ENCODE measurements at places on chromosomes 1 and 21. TPM values are rescaled to one million over a fixed set of nuclear protein-coding genes. Genes with fewer than 3 reads are reported as not detected.
A peak's percentile ranks its signal among the peaks of the same experiment; 100 is the strongest.

DNA sequence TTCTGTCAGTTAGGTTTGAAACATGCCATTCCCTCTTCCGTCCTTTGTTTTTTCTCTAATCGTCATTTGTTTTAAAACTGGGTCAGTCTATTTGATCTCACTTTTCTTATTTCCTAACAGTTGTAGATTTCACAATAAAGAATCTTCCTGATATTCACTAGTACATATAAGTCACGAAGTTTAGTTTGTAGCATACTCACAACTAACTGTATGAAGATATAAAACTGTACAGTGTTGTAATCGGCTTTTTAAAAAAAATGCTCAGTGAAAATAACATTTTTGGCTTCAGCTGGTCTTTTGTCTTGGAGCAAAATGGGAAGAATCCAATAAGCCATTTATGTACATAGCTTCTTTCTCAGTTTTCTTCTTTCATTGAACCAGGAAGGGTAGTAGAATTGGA lies 78.3 kb downstream of the NCAM2 start:
- DNase-seq = no peak
- H3K27ac ChIP-seq = no peak overlapping the region
- H3K27me3 ChIP-seq = no peaks in the 10 kb centered on the region
- H3K4me1 ChIP-seq = no peaks in the 10 kb centered on the region
- no peaks in the 10 kb centered on the region for H3K36me3 ChIP-seq
- H3K4me3 ChIP-seq = no peak overlapping the region

Gene TCHHL1
- not detected for total RNA-seq

GRCh38 chr21:43818685-43819084 lies 29.3 kb downstream of the RRP1 start:
- no peaks in the 10 kb centered on the region for H3K4me1 ChIP-seq
- no peaks in the 10 kb centered on the region for H3K27me3 ChIP-seq
- no peak overlapping the region for H3K4me3 ChIP-seq

GRCh38 chr1:97923811-97924210 lies 3.0 kb upstream of the DPYD start:
- no peaks in the 10 kb centered on the region for H3K27me3 ChIP-seq
- no peak overlapping the region for H3K4me3 ChIP-seq
- H3K27ac ChIP-seq = no peak overlapping the region
- no peaks in the 10 kb centered on the region for H3K36me3 ChIP-seq
- peaks cover 8% of the 10 kb centered on the region for H3K4me1 ChIP-seq
- no peak for DNase-seq

Gene CFAP410
- total RNA-seq = 10.1 TPM

DNA sequence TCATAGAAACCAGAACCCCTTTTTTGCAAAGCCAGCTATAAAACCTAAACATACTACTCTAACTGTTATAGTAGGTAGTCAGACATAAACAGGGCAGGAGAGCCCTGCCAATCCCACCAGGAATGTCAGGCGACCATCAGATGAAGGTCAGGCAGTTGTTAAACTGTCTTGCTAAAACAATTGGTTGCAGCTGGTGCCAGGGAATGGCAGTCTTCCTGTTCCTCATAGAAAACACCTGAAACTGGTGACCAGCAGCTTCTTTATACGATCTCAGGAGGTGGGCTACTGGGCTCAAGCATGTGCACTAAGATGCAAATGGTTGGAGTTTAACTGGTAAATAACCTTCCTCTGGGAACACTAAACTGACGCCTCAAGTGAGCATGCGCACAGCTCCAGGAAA lies 224.1 kb downstream of the COL11A1 start:
- no peaks in the 10 kb centered on the region for H3K27me3 ChIP-seq
- DNase-seq = no peak

DNA sequence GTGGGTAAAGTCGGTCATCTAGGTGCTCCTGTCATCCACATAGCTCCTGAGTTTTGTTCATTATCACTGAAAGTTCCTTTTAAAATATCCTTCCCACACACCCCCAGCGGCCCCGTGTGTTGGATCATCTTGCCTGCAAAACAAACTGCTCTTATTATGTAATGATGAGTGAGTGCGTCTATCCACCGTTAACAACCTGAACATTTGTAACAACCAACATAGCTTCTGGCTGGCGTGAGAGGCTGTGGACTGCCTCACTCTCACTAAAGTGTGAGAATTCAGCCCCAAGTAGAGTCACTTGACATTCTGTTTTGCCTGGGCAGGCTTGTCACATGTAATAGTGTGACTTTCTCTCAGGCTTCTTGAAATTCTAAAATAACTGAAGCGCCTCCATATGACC lies 14.5 kb upstream of the KCNA2 start:
- H3K36me3 ChIP-seq = no peaks in the 10 kb centered on the region
- no peak overlapping the region for H3K4me3 ChIP-seq
- H3K27me3 ChIP-seq = peaks cover 17% of the 10 kb centered on the region
- H3K4me1 ChIP-seq = peaks cover 3% of the 10 kb centered on the region

GRCh38 chr1:214638459-214638807 lies 35.4 kb downstream of the CENPF start:
- no peak overlapping the region for H3K27ac ChIP-seq
- DNase-seq = no peak
- H3K4me1 ChIP-seq = peaks cover 9% of the 10 kb centered on the region

DNA sequence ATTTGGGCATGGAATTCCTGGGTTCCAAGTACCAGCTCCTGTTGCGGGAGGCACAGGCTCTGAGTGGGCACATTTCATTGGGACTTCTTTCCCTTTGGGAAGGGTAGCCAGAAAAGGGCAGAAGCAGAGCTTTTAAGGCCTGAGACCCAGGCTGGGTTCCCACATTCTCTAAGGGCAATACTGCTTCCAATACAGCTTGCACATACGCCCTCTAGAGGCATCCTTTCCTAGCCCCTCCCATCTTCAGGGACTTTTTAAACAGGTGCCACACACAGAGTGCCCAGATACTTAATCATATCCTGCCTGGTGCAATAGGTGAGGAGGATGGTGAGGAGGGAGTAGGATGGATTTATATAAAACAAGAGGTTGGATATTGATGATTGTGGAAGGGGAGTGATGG lies 5.7 kb downstream of the GPR88 start:
- DNase-seq = no peak
- H3K36me3 ChIP-seq = no peaks in the 10 kb centered on the region
- no peak overlapping the region for H3K27ac ChIP-seq
- H3K4me1 ChIP-seq = peaks cover 8% of the 10 kb centered on the region

- H3K27me3 ChIP-seq = no peaks in the 10 kb centered on the region
- DNase-seq = no peak
- H3K4me1 ChIP-seq = no peaks in the 10 kb centered on the region
- no peaks in the 10 kb centered on the region for H3K36me3 ChIP-seq
- H3K27ac ChIP-seq = no peak overlapping the region
Observed at GRCh38 chr1:210072896-210073504, 135.0 kb downstream of the SYT14 start.

Gene AADACL4
- not detected for total RNA-seq

GRCh38 chr1:68230484-68230802 lies 1.9 kb downstream of the WLS start:
- H3K4me1 ChIP-seq = peaks cover 13% of the 10 kb centered on the region
- DNase-seq = peak; percentile 52
- H3K27me3 ChIP-seq = no peaks in the 10 kb centered on the region
- H3K27ac ChIP-seq = peak overlapping the region; percentile 79
- peak overlapping the region; percentile 100 for H3K4me3 ChIP-seq
